Fibroblast of skin of right biceps (primary cell): ENCODE measurements at places on chromosomes 5 and 9.

DNA sequence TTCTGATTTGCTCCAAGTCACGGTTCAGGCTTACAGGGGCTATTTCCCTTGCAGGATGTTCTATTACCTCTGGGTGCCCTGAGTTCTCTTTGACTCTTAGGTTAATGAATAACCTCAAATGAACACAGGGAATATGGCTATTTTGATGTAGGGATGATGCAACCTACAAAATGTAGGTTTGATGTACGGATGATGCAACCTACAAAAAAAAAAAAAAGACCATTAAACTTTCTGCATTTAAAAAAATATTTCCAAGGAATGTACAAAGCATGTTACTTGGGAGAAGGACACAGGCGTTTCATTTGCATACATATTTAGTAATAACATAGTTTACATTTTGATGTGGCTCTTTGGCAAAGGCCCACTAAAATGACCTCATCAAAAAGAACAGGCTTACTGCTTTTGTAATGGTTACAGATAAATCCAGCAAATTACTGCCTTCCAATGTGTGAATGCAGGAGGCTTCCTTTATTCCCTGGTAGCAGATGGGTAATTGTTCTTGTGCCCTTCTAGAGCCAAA, 36.3 kb downstream of the ZNF474 start:
- peak; percentile 94 for DNase-seq

DNA sequence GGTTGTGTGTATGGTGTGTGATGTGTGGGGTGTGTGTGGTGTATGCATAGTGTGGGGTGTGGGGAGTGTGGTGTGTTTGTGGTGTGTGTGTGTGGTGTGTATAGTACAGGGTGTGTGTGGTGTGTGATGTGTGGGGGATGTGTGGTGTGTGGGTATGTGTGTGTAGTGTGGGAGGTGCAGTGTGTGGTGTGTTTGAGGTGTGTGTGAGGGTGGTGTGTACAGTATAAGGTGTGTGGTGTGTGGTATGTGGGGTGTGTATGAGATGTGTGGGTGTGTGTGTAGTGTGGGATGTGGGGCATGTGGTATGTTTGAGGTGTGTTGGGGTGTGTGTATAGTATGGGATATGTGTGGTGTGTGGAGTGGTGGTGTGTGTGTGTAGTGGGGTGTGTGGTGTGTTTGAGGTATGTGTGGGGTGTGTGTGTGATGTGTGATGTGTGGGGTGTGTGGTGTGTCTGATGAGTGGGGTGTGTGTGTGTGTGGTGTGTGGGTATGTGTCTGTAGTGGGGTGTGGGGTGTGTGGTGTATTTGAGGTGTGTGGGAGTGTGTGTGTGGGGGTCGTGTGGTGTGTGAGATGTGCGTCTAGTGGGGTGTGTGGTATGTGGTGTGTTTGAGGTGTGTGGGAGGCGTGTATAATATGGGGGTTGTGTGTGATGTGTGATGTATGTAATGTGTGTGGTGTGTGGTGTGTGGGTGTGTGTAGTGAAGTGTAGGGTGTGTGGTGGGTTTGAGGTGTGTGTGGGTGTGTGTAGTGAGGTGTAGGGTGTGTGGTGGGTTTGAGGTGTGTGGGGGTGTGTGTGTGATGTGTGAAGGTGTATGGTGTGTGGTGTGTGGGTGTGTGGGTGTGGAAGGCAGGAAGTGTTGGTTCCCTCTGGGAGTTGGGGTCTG, 8.6 kb downstream of the ECSCR start:
- no peak for DNase-seq

DNA sequence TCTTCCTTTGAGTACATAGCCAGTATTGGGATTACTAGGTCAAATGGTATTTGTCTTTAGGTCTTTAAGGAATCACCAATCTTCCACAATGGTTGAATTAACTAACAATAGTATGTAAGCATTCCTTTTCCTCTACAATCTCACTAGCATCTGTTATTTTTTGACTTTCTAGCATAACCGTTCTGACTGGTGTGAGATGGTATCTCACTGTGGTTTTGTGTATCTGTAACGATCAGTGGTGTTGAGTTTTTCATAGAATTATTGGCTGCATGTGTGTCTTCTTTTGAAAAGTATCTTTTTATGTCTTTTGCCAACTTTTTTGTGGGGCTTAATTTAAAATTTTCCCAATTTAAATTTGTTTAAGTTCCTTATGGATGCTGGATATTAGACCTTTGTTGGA, 81.5 kb upstream of the ASTN2 start:
- DNase-seq: no peak

DNA sequence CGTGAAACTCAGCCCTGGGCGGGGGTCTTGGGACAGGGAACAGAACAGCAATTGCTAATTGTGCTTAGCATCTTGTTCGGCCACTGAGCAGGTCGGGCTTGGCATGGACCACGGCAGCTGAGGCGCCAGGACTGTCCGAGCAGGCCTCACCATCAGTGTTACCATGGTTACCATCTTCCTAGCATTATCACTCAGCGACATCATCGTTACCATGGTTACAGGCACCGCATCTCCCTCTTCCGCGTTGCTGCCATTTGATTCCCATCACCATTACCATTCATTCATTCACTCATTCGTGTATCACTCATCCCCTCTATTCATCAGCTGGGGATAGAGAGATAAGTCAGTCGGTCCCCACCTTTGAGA, 81.0 kb upstream of the ZBTB43 start:
- peak; percentile 18 for DNase-seq

DNA sequence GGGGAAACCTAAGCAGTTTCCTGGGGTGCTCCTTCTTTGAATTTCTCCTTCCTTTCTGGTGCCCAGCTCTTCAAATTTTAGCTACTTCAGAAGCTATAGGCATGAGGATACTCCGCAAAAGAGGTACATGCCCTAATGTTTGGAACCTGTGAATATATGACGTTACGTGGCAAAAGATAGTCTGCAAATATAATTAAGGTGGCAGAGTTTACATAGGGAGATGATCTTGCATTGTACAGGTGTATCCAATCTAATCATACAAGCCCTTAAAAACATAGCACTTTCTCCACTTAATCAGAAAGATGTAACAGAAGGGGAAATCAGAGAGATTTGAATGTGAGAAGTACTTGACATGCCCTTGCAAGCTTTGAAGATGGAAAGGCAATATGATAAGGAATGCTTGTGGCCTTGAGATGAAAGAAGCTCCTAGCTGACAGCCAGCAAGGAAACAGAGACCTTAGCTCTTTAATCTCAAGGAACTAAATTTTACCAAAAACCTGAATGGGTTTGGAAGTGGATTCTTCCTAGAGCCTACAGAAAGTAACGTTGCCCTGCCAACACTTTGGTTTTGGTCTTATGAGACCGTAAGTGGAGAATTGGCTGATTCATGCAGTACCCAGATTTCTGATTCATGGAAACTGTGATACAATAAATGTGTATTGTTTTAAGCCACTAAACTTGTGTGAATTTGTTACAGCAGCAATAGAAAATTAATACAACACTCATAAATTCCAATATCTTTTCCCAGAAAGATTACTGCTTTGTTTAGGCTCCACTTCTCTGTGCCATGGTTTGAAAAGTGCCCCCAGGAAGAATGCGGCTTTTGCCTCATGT, 268.4 kb downstream of the FAM170A start:
- no peak for DNase-seq
